ENCODE measurements at places on chromosomes 6 and 20. TPM values are rescaled to one million over a fixed set of nuclear protein-coding genes. Genes with fewer than 3 reads are reported as not detected.

- no peak overlapping the region for H3K27ac ChIP-seq
- no peaks in the 10 kb centered on the region for H3K36me3 ChIP-seq
- H3K4me1 ChIP-seq = no peaks in the 10 kb centered on the region
- H3K4me3 ChIP-seq = no peak overlapping the region
Measured at GRCh38 chr6:162262466-162263196, 464.9 kb downstream of the PRKN start.

Gene ENPP5
- 0.94 TPM for total RNA-seq

Gene GRM1
- total RNA-seq = not detected

Gene GSTA3
- not detected for total RNA-seq

Gene CLVS2
- total RNA-seq = not detected

Gene DUSP15
- total RNA-seq = 3.4 TPM

Gene CFAP61
- not detected for total RNA-seq

Gene CAGE1
- 0.08 TPM for total RNA-seq

Gene ISM1
- total RNA-seq = not detected

GRCh38 chr6:1176567-1176966, 135.3 kb upstream of the FOXQ1 start:
- no peak overlapping the region for H3K27ac ChIP-seq
- H3K27me3 ChIP-seq = no peaks in the 10 kb centered on the region
- no peak overlapping the region for H3K4me3 ChIP-seq
- H3K4me1 ChIP-seq = 0 out of 2 replicates have a peak, but pooled peaks cover 4% of the 10 kb centered on the region
- no peak for DNase-seq

GRCh38 chr20:1381753-1382591, 10.9 kb downstream of the FKBP1A start:
- H3K27ac ChIP-seq = no peak overlapping the region
- no peaks in the 10 kb centered on the region for H3K27me3 ChIP-seq
- DNase-seq = no peak
- peaks cover 34% of the 10 kb centered on the region for H3K36me3 ChIP-seq

DNA sequence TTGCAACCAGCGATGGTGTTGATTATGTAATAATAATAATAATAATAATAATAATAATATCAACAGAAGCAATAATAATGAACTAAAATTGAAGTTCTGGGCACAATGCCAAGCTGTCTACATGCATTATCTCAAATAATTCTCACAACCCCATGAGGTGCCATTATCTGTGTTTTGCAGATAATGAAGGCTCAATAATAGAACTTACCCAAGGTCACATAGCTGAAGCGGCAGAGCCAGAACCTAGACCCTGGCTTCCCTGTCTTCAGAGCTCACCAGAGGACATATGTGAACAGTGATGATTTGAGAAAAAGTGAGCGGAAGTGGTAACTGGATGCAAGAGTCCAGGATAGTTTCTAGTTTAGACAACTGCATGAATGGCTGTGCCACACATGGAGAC, 91.0 kb downstream of the HIVEP1 start:
- H3K4me3 ChIP-seq = no peak overlapping the region
- DNase-seq = no peak

DNA sequence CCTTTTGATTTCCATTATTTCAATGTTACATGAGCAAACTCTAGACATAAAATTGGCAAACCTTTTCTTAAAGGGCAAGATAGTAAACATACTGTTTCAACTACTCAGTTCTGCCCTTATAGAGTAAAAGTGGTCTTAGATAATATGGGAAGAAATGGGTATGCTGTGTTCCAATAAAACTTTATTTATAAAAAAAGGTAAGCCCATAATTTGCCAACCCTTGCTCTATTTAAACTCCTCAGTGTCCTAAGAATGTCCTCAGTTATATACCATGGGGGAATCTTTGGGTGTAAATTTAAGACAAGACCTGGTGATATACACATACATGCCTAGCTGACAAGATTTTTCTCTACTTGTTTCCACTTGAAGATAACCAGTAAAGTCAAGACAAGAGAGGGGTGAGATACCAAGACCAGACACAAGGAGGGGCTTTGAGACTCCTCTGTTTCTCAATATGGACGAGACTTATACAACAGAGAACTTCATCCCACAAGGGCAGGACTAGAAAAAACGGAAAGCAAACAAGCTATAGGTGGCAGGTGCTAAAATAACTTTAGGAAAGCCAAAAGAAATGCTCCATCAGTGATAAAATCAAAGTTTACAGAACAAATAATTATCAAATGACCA, 10.5 kb downstream of the SNX3 start:
- peaks cover 26% of the 10 kb centered on the region for H3K36me3 ChIP-seq
- no peak overlapping the region for H3K4me3 ChIP-seq
- no peak overlapping the region for H3K27ac ChIP-seq
- H3K27me3 ChIP-seq = no peaks in the 10 kb centered on the region
- H3K4me1 ChIP-seq = no peaks in the 10 kb centered on the region
- no peak for DNase-seq

Gene NNAT
- not detected for total RNA-seq

GRCh38 chr6:103870970-103871369, 988.7 kb downstream of the HACE1 start:
- DNase-seq = no peak
- H3K4me3 ChIP-seq = no peak overlapping the region
- no peaks in the 10 kb centered on the region for H3K27me3 ChIP-seq
- H3K27ac ChIP-seq = no peak overlapping the region

GRCh38 chr6:105492706-105493673, 90.1 kb upstream of the PREP start:
- DNase-seq = no peak
- H3K4me3 ChIP-seq = no peak overlapping the region
- no peak overlapping the region for H3K27ac ChIP-seq
- no peaks in the 10 kb centered on the region for H3K27me3 ChIP-seq
- H3K36me3 ChIP-seq = no peaks in the 10 kb centered on the region
- peaks cover 18% of the 10 kb centered on the region for H3K4me1 ChIP-seq

Measured in SJSA1 (cell line).